ENCODE measurements at places on chromosomes 1 and 21. TPM values are rescaled to one million over a fixed set of nuclear protein-coding genes. Genes with fewer than 3 reads are reported as not detected.

OPRD1 gene
- not detected for total RNA-seq

ZMYND12 gene
- 0.56 TPM for total RNA-seq

RBM11 gene
- 15.7 TPM for total RNA-seq

CD53 gene
- total RNA-seq, result 205 TPM

PEAR1 gene
- not detected for total RNA-seq

COG2 gene
- 20.1 TPM for total RNA-seq

FCAMR gene
- total RNA-seq, result not detected

KMO gene
- total RNA-seq, result not detected

DDR2 gene
- total RNA-seq, result 0.25 TPM

NUP210L gene
- total RNA-seq, result 0.17 TPM

CYYR1 gene
- not detected for total RNA-seq

LCE3E gene
- total RNA-seq, result not detected

XCL2 gene
- 18.9 TPM for total RNA-seq

GBP5 gene
- 114 TPM for total RNA-seq

KRTAP7-1 gene
- not detected for total RNA-seq

HLX gene
- not detected for total RNA-seq

KRTAP10-3 gene
- total RNA-seq, result not detected

KCND3 gene
- total RNA-seq, result not detected

KIF26B gene
- total RNA-seq, result not detected

ZNF695 gene
- not detected for total RNA-seq

FTCD gene
- 1.3 TPM for total RNA-seq

BATF3 gene
- total RNA-seq, result not detected

GUCA2B gene
- not detected for total RNA-seq

E2F2 gene
- total RNA-seq, result 0.38 TPM

SPRR2B gene
- total RNA-seq, result not detected

CD1C gene
- not detected for total RNA-seq

U2AF1 gene
- 161 TPM for total RNA-seq

GLUL gene
- total RNA-seq, result 27.3 TPM

ELF3 gene
- total RNA-seq, result 1.5 TPM

FCRL1 gene
- total RNA-seq, result 3.1 TPM

TSPEAR gene
- not detected for total RNA-seq

PDC gene
- total RNA-seq, result not detected

FAAP20 gene
- total RNA-seq, result 53.6 TPM

ANXA9 gene
- 0.16 TPM for total RNA-seq

AJAP1 gene
- 1.9 TPM for total RNA-seq

PLPPR5 gene
- not detected for total RNA-seq

ITLN2 gene
- total RNA-seq, result not detected

NECTIN4 gene
- not detected for total RNA-seq

UBASH3A gene
- total RNA-seq, result 62.9 TPM

COL24A1 gene
- total RNA-seq, result not detected

TFAP2E gene
- 2.2 TPM for total RNA-seq

CTSS gene
- total RNA-seq, result 63.0 TPM

SUSD4 gene
- total RNA-seq, result 2.2 TPM

CR1L gene
- not detected for total RNA-seq

AADACL3 gene
- total RNA-seq, result not detected

PRRX1 gene
- total RNA-seq, result not detected

SPRR2G gene
- total RNA-seq, result not detected

RNU1-2 gene
- 3,774 TPM for total RNA-seq

ZNF648 gene
- not detected for total RNA-seq

PLA2G2E gene
- not detected for total RNA-seq

SMCP gene
- total RNA-seq, result not detected

PLEKHG5 gene
- 4.0 TPM for total RNA-seq

CATSPERE gene
- total RNA-seq, result 0.33 TPM

AMY1A gene
- total RNA-seq, result not detected

BSND gene
- not detected for total RNA-seq

S100A2 gene
- not detected for total RNA-seq

SDC3 gene
- not detected for total RNA-seq

MCOLN2 gene
- 23.1 TPM for total RNA-seq

S100B gene
- total RNA-seq, result 27.1 TPM

FASLG gene
- total RNA-seq, result 3.0 TPM
